ENCODE measurements at places on chromosomes 3 and 15.

DNA sequence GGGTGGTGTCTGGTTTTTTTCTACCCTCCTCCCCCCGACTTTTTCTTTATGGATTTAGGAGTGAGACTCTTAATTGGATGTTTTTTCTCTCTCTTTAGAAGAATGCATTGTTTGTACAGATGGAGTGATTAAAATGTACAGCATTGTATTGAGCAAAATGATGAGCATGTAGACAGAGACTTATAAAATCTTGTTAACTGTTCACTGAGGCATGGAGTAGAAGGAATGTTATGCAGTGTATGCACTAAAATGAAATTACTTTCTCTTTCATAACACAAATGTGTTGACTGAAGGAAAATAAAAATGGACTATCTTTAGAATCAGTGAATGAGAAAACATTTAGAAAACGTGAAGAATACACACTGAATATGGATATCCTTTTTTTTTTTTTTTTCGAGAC, 39.8 kb downstream of the ZFAND6 start:
- no peak for DNase-seq

GRCh38 chr3:128307029-128307633, 153.8 kb downstream of the EEFSEC start:
- no peak for DNase-seq

DNA sequence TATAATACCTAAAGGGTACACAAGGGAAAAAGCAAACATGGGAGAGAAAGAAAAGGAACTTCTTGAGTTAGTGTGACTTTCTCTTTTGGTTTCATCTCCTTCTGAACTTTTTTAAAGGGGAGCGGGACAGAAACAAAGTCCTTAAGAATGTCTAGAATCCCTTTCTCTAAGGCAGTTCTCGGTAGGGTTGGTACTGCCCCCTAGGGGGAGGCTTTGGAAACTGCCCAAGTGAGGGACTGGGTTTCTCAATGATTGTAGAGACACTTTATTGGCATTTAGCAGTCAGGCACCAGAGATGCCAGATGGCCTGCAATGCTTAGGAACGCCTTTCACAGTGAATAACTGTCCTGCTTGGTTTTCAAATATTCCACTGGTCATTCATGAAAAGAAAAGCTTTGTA, 172.7 kb downstream of the WDR72 start:
- no peak for DNase-seq

DNA sequence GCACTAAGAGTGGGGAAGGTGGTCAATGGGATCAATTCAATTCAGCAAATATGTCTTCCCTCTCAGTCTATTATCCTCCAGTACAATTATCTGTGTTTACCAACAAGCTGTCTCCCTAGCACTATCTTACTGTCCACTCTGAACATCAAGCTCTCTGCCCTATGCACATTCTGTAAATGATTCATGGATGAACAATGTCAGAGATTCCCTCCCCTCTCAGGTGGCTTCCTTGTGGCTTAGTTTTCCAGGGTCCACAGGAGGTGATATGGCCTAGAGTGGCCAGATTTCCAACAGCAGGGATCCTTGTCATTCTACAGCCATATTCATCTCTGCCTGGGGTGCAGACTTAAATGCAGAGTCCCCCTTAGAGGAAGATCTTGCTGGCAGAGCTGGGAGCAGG, 225.1 kb downstream of the UACA start:
- DNase-seq, result no peak

DNA sequence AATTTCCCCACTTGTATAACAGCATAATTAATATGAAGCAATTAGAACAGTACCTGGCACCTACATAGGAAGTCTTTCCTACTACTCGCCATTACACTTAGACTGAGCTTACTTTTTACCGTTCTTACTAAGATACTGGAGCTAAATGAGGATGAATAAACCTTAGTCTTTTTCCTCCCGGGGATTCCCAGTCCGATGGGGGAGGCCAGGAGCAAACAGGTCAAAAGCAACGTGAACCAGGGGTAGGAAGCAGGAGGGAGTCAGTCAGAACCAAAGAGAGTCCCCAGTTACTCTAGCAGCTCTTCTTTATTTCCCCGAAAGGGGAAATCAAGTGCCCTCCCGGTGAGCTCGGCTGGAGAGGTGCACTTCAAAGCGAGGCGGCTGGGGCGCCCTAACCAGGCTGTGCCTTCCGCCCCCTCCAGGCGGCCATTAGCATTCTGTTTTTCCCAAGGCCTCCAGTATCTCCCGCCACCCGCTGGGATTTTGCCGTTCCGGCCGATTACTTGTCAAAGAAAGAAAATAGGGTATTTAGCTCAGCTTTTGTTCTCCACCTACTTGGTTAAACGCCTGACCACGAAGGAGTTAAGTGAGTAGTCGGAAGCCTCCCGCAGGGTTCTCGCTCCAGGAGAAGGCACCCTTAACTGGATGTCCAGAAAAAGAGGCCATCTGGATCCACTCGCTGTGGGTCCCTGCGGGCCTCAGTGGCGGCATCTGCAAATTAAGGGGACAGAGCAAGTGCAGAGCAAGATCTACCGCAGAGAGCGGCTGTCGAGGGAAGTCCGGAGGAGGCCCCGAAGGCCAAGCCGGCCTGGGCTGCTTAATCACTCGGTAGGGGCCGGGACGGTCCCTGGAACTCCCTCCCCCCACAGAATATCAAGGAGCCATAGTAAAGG, 6.3 kb upstream of the EOMES start:
- DNase-seq, result no peak

GRCh38 chr15:94445566-94446160, 214.3 kb downstream of the MCTP2 start:
- no peak for DNase-seq

DNA sequence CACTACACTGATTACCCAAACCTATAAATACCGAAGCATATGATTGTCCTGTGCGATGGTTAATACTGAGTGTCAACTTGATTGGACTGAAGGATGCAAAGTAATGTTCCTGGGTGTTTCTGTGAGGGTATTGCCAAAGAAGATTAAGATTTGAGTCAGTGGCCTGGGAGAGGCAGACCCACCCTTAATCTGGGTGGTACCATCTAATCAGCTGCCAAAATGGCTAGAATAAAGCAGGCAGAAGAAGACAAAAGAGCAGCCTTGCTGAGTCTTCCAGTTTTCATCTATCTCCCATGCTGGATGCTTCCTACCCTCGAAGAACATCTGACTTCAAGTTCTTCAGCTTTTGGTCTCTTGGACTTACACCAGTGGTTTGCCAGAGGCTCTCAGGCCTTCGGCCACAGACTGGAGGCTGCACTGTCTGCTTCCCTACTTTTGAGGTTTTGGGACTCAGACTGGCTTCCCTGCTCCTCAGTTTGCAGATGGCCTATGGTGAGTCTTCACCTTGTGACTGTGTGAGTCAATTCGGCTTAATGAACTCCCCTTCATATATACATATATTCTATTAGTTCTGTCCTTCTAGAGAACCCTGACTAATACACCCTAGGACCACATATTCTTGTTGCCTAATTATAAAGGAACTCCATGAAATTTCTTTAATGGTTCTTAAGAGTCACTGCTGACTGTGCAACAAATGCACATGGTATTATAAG, 31.7 kb downstream of the CSNK1G1 start:
- DNase-seq, result no peak

DNA sequence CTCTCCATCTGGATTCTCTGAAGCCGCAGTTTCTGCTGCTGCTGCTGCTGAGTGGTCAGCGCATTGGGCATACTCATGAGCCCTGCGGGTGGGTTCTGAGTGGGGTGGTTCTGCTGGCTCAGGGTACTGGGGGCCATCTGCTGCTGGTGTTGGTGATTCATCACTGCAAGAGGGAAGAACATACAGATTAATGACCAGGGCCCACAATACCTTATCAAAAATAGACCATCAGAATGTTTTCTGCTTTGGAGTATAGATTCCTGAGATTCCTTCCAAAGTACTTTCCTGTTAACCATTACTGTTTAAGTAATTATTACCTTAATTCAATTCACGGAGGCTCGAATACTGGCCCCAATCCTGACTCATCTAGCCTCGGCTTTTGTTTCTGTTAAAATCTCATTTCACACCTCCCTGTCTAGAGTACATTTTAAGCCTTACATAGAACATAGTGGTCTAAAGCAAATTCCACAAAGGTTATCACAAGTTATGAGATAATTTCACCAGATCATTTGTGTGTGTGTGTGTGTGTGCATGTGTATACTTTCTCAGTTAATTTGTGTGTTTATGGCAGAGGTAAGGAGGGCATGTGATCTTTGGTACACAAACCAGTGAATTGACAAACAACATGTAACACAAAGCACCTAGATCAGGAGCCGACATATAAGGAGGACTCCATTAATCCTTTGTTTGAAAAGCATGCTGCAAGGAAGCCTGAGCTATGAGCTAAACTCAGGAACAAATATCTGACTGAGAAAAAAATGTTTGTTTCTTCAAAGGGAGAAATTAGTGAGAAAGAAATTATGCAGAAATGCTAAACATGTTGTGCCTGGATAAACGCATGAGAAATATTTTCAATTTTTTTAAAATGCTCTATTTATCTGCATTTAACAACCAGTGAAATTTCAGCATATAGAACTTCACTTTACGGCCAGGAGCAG, 68.1 kb downstream of the TM4SF4 start:
- DNase-seq, result no peak
